ENCODE measurements at places on chromosomes 6 and 20. TPM values are rescaled to one million over a fixed set of nuclear protein-coding genes. Genes with fewer than 3 reads are reported as not detected.

Gene GJA1
- not detected for total RNA-seq

Gene MDC1
- 54.6 TPM for total RNA-seq

GRCh38 chr6:28090917-28091586, 10.7 kb downstream of the ZNF165 start:
- no peak for DNase-seq
- peaks cover 31% of the 10 kb centered on the region for H3K36me3 ChIP-seq
- no peak overlapping the region for H3K4me3 ChIP-seq
- H3K4me1 ChIP-seq, result no peaks in the 10 kb centered on the region
- H3K27me3 ChIP-seq, result no peaks in the 10 kb centered on the region
- no peak overlapping the region for H3K27ac ChIP-seq

DNA sequence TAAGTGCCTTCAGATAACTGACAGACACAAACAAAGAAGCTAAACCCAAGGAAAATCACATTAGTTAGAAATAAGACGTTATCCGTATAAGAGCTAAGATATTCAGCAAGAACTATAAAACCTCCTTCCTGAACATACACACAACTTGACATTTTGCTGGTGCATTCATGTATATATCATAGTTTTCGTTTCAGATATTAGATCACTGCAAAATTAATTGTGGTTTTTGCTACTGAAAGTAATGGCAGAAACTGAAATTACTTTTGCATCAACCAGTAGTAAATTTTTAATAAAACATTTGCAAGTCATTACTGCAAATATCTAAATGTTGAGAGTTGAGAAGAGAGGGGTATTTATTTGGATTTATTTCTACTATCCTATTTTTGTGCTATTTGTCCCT, 26.1 kb upstream of the KCNQ5 start:
- H3K4me1 ChIP-seq, result no peaks in the 10 kb centered on the region
- H3K4me3 ChIP-seq, result no peak overlapping the region
- no peaks in the 10 kb centered on the region for H3K36me3 ChIP-seq
- no peak overlapping the region for H3K27ac ChIP-seq

- no peaks in the 10 kb centered on the region for H3K4me1 ChIP-seq
- no peak for DNase-seq
- H3K27me3 ChIP-seq, result no peaks in the 10 kb centered on the region
- H3K27ac ChIP-seq, result no peak overlapping the region
- H3K36me3 ChIP-seq, result no peaks in the 10 kb centered on the region
These were observed 162.2 kb downstream of the GJA1 start for GRCh38 chr6:121597654-121598053.

- H3K27me3 ChIP-seq, result peaks cover 13% of the 10 kb centered on the region
- no peak overlapping the region for H3K4me3 ChIP-seq
- no peak for DNase-seq
- H3K4me1 ChIP-seq, result no peaks in the 10 kb centered on the region
These were observed 25.0 kb downstream of the MYH7B start for GRCh38 chr20:34980543-34981233.

GRCh38 chr6:31053873-31054272, 43.6 kb downstream of the MUC22 start:
- H3K4me3 ChIP-seq, result no peak overlapping the region
- H3K4me1 ChIP-seq, result peaks cover 6% of the 10 kb centered on the region
- H3K27ac ChIP-seq, result no peak overlapping the region
- peaks cover 26% of the 10 kb centered on the region for H3K27me3 ChIP-seq
- H3K36me3 ChIP-seq, result no peaks in the 10 kb centered on the region

DNA sequence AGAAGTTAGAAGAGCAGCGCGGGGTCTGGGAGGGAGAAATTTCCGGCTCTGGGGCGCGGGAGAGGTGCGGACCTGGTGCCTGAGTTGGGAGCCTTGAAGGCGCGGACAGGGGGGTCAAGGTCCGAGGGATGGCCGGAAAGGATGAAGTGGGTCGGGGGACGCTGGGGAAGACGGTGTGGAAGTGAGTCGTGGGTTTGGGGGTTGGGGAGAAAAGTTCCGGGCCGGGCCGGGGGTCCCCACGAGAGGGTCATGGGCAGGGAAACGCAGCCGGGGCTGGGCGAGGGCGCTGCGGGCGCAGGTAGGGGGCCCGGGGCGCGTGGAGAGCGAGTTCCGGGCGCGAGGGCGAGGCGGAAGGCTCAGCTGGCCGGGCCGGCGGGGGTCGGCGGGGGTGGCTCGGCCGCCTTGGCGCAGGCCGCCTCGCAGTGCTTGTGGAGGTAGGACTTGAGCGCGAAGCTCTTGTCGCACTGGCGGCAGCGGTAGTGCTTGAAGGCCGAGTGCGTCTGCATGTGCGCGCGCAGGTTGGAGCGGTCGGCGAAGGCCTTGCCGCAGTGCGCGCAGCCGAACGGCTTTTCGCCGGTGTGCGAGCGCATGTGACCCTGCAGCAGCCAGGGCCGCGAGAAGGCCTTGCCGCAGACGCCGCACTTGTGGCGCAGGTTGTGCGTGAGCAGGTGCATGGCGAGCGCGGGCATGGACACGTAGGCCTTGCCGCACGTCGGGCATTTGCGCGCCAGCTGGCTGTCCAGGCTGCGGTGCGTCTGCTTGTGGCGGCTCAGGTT, 10.5 kb upstream of the SRXN1 start:
- no peak overlapping the region for H3K4me3 ChIP-seq
- H3K27me3 ChIP-seq, result peaks cover 56% of the 10 kb centered on the region
- H3K36me3 ChIP-seq, result no peaks in the 10 kb centered on the region
- DNase-seq, result no peak
- H3K27ac ChIP-seq, result no peak overlapping the region

DNA sequence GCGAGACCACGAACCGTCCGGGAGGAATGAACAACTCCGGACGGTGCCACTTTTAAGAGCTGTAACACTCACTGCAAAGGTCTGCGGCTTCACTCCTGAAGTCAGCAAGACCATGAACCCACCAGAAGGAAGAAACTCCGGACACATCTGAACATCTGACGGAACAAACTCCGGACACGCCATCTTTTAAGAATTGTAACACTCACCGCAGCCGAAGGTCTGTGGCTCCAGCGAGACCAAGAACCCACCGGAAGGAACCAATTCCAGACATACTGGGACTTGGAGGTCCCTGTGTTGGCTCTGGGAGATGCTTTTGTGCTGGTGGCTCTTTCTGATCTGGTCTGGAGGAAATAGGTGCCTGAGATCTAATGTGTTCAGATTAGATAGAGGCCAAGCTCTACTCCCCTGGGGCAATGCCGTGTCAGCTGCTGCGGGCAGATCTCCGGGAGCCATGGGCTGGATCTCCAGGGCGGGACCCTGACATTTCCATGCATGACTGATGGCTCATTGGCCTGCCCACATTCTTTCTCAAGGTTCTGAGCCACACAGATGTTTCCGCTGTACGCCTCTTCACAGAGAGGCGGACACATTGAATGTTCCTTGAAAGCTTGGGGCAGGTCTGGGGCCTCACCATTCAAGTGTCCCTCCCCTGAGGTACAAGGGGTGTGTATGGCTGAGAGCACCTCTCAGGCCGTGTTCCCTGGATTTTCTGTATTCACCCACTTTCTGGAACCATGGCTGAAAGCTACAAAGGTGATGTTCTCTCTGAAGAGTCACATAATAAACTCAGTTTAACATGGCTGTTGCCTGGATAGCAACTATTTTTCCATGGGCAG, 29.3 kb downstream of the GMPR start:
- no peaks in the 10 kb centered on the region for H3K36me3 ChIP-seq
- no peaks in the 10 kb centered on the region for H3K4me1 ChIP-seq
- no peak overlapping the region for H3K4me3 ChIP-seq
- peaks cover 3% of the 10 kb centered on the region for H3K27me3 ChIP-seq
- DNase-seq, result no peak

DNA sequence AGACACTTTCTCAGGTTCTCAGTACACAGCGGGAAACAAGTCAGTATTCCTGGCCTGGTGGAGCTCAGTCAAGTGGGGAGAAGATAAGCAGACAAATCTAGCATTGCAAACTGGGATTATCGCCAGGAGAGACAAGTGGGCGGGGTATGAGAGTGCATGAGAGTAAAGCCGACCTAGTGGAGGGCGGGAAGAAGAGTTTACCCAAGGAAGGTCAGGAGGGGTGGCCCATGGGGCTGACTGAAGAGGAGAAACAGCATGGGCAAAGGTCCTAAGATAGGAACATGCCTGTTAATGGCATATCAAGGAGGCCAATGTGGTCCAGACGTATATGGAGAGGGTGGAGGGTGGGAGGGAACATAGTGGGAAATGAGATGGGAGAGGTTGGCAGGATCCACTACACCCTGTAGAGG, 12.4 kb upstream of the CSNK2A1 start:
- H3K36me3 ChIP-seq, result no peaks in the 10 kb centered on the region
- no peak for DNase-seq

DNA sequence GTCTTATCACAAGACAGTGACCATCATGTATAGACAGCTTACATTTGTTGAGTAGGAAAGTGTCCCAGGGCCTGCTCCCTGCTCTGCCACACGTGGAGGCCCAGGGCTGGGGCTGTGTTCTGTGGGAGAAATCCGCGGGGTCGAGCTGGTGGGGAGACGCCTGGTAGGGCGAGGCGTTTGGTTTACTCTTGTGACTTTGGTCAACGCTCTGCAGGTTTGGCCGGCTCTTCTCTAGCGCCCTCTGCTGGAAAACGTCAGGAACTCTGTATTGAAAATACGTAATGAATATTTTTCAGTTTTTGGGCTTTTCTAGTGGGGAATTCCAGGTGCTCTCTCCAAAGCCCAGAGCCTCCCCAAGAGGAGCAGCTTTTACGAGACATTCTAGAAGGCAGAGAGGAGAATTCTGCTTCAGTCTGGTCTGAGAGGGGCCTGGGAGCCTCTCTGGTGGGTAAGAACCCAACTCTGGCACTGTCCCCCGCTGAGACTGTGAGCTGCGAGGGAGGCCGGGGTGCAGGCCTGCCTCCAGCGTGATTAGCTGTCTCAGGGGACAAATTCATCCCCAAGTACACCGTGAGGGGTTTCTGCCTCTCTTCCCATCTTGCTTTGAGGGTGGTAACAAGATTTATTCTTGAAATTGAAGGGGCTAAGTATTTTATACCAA, 112.6 kb upstream of the RALGAPA2 start:
- H3K36me3 ChIP-seq, result no peaks in the 10 kb centered on the region
- H3K27ac ChIP-seq, result no peak overlapping the region
- DNase-seq, result peak; percentile 53
- peaks cover 11% of the 10 kb centered on the region for H3K27me3 ChIP-seq

- H3K36me3 ChIP-seq, result peaks cover 4% of the 10 kb centered on the region
- no peak for DNase-seq
- peak overlapping the region; percentile 80 for H3K27ac ChIP-seq
- peaks cover 31% of the 10 kb centered on the region for H3K4me1 ChIP-seq
- no peaks in the 10 kb centered on the region for H3K27me3 ChIP-seq
These were observed 557 bp upstream of the DHX35 start for GRCh38 chr20:38961530-38962043.

DNA sequence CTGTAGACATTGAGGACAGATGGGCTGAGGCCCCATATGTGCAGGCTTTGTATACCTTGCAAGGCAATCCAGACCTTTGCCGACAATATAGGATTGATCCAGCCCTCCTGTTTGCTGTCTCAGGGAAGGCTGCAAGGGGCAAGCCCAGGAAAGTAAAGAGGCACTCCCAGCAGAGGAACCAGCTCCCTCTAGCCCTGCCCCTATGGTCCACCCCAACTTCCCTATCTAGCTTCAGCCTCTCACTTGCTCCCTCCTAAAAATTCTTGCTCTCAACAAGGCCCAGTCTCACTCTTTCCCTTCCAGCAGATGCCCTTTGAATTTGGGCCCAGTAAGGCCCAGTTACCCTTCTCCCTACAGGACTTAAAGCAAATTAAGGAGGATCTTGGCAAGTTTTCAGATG, 92.6 kb downstream of the JARID2 start:
- no peaks in the 10 kb centered on the region for H3K27me3 ChIP-seq
- H3K4me3 ChIP-seq, result no peak overlapping the region
- DNase-seq, result no peak
- H3K27ac ChIP-seq, result peak overlapping the region; percentile 28
- H3K4me1 ChIP-seq, result peaks cover 56% of the 10 kb centered on the region

GRCh38 chr6:17998003-17998402, 10.6 kb upstream of the KIF13A start:
- no peaks in the 10 kb centered on the region for H3K36me3 ChIP-seq
- no peak overlapping the region for H3K4me3 ChIP-seq

DNA sequence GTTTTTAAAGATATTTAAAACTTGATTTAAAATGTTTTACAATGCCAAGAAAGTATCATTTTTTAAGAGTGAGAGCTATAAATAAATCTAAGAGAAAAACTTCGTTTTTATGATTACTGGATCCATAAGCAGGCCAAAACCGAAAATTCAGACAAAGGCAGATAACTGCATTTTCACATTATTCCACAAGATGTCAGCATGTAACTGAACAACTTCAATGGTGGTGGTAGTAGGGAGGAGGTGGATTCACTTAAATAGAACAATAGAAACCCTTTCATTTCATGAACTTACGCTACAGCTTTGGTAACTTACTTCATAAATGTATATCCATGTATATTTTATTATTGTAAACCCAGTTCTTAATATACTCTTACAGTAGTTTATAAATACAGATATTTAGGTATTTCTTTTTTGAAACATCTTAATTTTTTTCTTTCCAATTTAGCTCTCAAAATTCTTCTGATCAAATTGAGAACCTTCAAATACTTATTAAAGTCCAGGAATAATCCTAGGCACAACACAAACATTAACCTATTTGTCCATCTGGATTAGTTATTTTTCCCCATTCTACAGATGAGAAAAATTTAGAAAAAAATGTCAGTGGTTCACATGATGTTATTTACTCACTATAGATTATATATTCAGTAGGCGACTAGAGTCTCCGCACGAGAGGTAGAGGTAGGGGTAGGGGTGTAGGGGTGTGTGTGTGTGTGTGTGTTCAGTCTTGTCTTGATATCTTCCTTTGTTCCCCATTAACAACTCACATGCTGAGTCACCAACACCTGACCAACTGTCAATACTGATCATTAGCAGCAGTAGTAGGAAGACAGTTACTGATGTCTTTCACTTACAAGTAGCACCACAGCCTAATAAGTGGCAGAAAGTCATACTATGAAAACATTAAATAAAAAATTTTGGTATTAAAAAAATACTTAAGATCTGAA, 111.5 kb downstream of the ARHGAP18 start:
- H3K27me3 ChIP-seq, result no peaks in the 10 kb centered on the region
- peaks cover 3% of the 10 kb centered on the region for H3K36me3 ChIP-seq
- peaks cover 4% of the 10 kb centered on the region for H3K4me1 ChIP-seq
- no peak overlapping the region for H3K27ac ChIP-seq
- DNase-seq, result no peak

DNA sequence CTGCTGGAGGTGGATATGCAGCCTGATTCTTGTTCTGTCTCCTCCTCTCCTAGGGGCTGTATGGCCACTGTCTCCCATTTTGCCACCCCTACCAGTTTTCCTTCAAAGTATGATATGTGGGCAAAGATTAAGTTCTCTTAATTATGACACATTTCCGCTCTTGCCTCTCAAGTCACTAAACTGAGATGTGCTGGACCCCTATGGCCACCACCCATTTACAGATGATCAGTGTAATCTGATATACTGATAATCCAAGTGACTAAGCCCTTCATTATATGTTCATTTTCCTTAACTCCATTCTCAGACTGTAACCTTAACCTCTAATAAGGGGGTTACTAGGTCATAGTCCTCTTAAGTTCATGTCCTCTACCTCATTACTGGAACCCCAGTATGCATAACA, 711 bp upstream of the C20orf141 start:
- no peaks in the 10 kb centered on the region for H3K36me3 ChIP-seq
- no peak overlapping the region for H3K27ac ChIP-seq
- H3K27me3 ChIP-seq, result peaks cover 36% of the 10 kb centered on the region

- H3K27ac ChIP-seq, result no peak overlapping the region
- peaks cover 51% of the 10 kb centered on the region for H3K36me3 ChIP-seq
These were observed 11.8 kb downstream of the ETV7 start for GRCh38 chr6:36375644-36376155.

- no peaks in the 10 kb centered on the region for H3K36me3 ChIP-seq
- no peaks in the 10 kb centered on the region for H3K27me3 ChIP-seq
- no peak overlapping the region for H3K27ac ChIP-seq
- no peaks in the 10 kb centered on the region for H3K4me1 ChIP-seq
These were observed 480.0 kb upstream of the JAG1 start for GRCh38 chr20:11153819-11154218.

All from activated CD4-positive, alpha-beta memory T cell treated with anti-CD3 and anti-CD28 coated beads, Interleukin-2, amount 10 ng/mL, durations not matched to agents 7 days and 5 days (primary cell).